ENCODE measurements at places on chromosomes 16 and 17. TPM values are rescaled to one million over a fixed set of nuclear protein-coding genes. Genes with fewer than 3 reads are reported as not detected.

GRCh38 chr17:58488428-58488890 lies 251 bp upstream of the HSF5 start:
- peak; percentile 76 for DNase-seq

DNA sequence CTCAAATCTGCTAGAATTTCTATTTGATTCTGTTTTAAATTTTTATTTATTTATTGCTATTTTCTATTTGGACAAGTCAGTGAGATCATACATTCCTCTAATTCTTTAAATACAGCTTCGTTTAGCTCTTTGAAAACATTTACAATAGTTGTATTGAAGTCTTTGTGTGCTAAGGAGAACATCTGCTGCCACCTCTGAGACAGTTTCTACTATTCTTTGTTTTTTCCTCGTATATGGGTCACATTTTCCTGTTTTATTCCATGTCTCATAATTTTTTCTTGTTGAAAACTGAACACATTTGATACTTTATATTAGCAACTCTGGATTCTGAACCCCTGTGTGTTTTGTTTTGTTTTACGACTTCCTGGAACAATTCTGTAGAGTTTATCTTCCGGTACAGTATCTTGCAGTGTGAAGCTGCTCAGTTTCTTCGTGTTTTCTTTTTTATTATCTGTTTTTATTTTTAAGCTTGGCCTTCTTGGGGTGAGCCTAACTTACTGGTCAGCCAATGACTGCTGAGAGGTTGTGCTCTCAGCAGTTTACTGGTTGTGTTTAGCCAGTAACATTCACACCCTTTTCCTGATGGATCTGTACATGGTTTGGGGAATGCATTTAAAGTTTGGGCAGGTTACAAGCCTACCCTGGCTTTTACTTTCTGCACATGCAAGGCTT lies 99.0 kb downstream of the CA4 start:
- DNase-seq = no peak

DNA sequence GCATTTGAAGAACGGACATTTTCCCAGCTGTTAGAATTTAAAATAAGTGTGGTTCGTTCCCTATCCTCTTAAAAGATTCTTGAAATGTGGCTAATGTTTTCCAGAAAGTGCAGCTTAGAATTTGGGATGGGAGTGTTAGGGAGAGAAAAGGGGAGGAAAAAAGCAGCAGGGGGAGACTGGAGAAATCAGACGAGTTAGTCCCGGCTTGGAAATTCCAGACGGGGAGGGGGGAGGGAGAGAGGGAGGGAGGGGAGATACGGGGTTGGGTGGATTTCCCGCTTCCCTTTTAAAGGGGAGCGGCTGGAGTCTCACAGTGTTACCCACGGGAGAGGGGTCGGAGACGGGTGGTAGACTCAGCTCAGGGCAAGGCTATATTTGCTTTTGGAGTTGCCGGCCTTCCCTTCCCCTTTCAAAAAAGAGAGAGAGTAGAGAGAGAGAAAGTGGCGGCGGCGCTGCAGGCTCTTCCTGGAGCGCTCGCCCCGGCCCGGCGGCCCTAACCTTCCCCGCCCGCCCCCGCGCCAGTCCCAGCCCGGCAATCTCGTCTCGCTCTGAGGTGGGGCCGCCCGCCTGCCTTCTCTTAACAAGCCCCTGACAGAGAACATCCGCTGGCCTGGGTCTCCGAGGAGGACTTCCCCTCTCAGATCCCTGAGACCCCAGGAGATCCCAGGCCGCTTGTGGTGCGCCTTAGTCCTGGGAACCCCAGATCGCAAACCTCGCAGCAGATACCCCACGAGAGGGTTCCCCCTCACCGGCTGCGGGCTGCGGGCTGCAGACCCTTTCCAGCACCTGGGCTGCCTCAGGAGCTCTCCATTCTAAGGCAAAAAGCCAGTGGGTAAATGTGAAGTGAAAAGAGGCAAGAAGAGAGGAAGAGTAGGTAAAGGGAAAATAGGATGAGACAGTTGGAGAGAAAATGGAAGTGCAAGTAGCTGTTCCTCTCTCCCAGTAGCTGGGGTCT lies 6.6 kb downstream of the IGF2BP1 start:
- DNase-seq = no peak

The GNAO1 gene
- total RNA-seq = 1.9 TPM

DNA sequence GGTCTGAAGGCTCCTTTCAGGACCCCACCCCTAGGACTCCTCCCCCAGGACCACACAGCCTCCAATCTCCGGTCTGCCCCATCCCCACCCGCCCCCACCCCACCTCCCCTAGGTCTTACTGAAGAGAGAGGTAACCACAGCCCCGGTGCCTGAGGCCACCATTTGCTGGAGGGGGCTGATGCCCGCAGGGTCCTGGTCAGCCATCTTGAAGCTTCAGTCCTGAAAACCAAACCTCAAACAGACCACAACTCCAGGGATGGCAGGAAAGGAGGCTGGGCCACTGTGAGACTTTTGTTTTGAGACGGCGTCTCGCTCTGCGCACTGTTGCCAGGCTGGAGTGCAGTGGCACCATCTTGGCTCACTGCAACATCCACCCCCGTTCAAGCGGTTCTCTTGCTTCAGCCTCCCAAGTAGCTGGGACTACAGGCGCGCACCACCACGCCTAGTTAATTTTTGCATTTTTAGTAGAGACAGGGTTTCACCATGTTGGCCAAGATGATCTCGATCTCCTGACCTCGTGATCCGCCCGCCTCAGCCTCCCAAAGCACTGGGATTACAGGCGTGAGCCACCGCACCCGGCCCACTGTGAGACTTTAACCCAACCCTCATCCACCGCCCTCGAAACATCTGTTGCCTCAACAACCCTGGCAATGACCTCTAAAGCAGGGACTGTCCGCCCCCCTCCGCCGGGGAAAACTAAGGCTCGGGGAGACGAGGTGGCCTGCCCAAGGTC lies 1.1 kb downstream of the SLC25A39 start:
- no peak for DNase-seq

GRCh38 chr16:84307209-84307954 lies 12.7 kb downstream of the WFDC1 start:
- DNase-seq = no peak

- DNase-seq = no peak
Observed at GRCh38 chr16:15836965-15837611, 19.7 kb downstream of the MYH11 start.

- no peak for DNase-seq
Observed at GRCh38 chr16:25735645-25736044, 43.9 kb downstream of the HS3ST4 start.
